Fibroblast of upper back skin (primary cell): ENCODE measurements at places on chromosomes 12 and 14.

DNA sequence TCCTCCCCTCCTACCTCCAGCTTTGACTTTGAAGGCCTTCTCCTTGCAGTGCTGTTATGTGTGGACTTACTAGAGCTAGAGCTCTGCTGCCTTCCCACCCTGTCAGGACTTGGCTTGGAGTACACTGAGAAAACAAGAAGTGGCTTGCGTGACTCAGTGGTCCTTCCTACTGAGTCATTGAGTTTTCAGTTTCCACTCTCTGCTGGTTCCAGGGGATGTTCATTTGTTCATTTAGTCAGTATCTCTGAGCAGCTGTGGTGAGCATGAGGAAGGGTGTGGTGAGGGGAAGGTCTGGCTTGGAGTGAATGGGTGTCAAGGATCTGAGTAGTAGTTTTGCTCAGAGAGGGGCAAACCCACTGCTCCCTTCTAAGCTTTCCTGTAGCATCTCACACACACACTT, 17.2 kb upstream of the ELK3 start:
- DNase-seq: peak; percentile 50

DNA sequence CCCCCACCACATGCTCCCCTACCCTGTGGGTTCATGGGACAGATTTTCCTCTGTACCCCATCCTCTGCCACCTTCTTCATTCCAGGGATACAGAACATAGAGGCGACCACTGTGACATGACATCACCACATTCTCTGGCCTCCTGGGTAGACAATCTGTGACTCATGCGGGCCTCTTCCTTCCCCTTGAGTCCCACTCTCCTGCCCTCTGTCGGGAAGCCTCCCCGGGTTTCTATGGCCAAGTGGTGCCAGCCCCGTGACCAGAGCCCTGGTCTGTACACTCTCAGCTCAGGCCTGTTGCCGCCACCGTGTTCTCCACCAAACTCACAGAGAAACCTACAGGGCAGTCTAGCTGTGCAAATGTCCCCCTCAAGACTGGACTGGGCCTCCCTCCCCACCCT, 8.0 kb downstream of the CLMN start:
- DNase-seq: no peak

GRCh38 chr14:105094193-105094907, 29.1 kb upstream of the GPR132 start:
- DNase-seq: no peak

DNA sequence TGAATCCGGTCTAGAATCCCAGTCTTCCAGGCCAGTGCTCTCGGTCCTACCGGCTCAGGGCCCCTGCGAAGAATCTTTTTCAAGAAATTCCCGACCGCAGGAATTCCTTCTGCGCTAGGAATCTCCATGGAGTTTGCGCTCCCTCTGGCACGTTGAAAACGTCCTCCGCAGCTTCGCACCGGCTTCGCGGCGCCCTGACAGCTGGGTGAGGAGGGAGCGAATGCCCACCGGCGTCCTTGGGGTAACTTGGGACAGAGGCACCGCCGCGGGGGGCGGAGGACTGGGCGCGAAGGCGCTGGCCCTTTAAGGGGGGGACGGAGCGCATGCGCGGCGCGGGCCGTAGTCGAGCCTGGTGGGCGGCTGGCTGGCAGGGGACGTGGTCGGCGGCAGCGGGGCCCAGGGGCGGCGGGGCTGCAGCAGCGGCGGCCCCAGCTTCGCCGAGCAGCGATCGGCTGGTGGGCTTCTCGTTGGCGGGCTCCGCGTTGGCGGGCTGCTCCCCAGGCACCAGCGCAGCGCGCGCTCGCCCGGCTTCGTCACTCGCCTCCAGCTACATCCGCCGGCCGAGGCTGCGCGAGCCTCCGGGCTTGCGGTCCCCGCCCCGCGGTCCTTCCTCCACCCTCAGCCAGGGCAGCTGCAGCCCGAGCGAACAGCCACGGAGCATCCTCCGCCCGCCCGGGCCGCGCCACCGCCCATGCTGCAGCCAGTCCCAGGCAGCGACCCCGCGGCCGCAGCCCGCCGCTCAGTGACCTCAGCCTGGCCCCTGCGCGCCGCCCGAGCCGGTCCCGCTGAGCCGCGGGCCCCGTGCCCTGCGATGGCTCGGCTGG, at the start of gene VASH1:
Gene VASH1 (plus strand): TSS at position 333 of the 824 bp plus-strand sequence. CDS start 1,354 bp downstream, outside the sequence.
- peak; percentile 73 for DNase-seq

- no peak for DNase-seq
Measured at GRCh38 chr14:24235804-24236688, 3.3 kb downstream of the GMPR2 start.

DNA sequence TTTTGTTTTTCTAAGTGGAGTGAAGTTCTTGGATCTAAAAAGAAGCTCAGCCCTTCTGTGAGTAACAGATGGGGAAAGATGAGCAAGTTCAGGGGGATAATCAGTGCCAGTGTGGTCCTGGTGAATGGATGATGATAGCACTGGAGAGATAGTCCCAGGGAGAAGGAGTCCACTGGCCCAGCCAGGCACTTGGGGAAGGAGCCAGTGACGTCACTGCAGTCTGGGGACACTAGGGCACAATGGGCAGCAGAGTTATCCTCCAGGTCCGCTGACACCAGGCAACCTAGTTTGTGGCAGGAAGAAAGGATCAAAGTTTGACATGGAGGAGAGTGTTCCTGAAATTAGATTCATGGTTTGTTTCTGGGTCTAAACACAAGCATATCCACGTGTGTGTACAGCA, 101.5 kb downstream of the NTF3 start:
- no peak for DNase-seq

DNA sequence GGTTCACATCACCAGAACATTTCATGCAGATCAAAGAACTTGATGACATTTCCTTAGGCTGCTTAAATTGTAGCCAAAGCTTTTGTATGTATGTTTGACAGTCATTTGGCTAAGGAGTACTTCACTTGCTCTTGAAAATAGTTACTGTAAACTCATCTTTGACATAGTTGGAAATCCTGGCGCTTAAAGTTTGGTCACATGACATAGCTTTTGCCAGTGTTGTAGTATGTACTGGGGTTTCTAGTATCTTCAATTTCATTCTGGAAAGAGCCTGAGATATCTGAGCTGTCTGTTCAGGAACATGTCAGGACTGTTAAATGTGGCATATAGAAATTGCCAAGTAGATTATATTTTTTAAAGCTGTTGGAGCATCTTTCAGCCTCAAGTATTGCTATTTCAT, 55.7 kb downstream of the WDR20 start:
- no peak for DNase-seq

- DNase-seq: peak; percentile 61
Measured at GRCh38 chr12:28453686-28454085, 263.4 kb downstream of the CCDC91 start.

DNA sequence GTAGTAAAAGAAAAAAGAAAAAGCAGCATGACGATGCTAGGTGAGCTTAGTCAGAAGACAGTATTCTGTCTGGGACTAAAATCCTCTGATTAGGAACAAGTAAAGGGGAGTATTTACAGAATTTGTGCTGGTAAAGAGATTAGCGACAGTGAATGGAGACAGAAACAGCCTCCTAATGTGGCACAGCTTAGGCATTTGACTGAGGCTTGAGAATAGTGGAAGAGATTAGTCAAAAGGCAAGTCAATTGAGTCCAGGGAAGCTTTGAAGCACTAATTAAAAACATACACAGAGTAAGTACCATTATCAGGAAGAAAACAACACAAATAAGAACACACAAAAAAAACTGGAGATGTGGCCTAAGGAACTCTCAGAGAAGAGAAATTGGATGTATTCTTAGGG, 131.9 kb upstream of the CLEC14A start:
- DNase-seq: no peak

DNA sequence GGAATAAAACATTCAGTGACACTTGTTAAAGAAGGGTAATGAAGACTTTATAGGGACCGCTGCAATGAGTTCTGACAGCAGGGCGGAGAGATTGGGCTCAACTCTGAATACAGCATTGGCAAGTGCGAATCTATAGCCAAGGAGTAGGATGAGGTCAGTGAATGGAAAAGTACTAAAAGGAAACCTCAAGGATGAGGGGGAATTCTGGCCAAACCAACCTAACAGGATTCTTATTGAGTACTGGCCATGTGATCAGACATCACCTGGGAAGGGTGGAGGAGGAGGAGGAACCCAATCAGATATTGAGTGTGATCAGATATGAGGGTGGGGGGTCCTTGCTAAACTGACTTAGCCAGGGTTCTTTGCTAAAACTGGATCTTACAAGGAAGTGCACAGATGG, 31.0 kb downstream of the DRAM1 start:
- no peak for DNase-seq
